Epithelial cell of alveolus of lung (primary cell): ENCODE measurements at places on chromosomes 3 and 15. TPM values are rescaled to one million over a fixed set of nuclear protein-coding genes. Genes with fewer than 3 reads are reported as not detected.

Gene C3orf70
- total RNA-seq, result 0.64 and 1.4 TPM in 2 replicates

Gene ZNF80
- total RNA-seq, result not detected in 2 replicates

Gene GOLGA6L7
- not detected in 2 replicates for total RNA-seq

Gene SLMAP
- 35.4 and 64.0 TPM in 2 replicates for total RNA-seq

Gene SNX22
- 0.40 TPM in 1 of 2 replicates, not detected in the other for total RNA-seq

Gene NMB
- total RNA-seq, result 6.5 and 10.9 TPM in 2 replicates

Gene PRR20G
- total RNA-seq, result not detected in 2 replicates

Gene MPI
- 101 and 121 TPM in 2 replicates for total RNA-seq

Gene GNB4
- 47.5 and 50.4 TPM in 2 replicates for total RNA-seq

Gene RARRES1
- 88.2 and 148 TPM in 2 replicates for total RNA-seq

Gene ITIH3
- 0.13 TPM in 1 of 2 replicates, not detected in the other for total RNA-seq

Gene BTD
- 15.3 and 20.0 TPM in 2 replicates for total RNA-seq

Gene KAT2B
- total RNA-seq, result 6.3 and 7.2 TPM in 2 replicates

Gene TERB2
- total RNA-seq, result not detected in 2 replicates

Gene TPRG1
- 0.13 TPM in 1 of 2 replicates, not detected in the other for total RNA-seq

Gene CCDC80
- total RNA-seq, result 48.7 and 52.5 TPM in 2 replicates

Gene MESP2
- total RNA-seq, result 1.0 and 2.0 TPM in 2 replicates

Gene PLOD2
- 99.2 and 187 TPM in 2 replicates for total RNA-seq

Gene BFSP2
- total RNA-seq, result not detected in 2 replicates

Gene EPHA6
- not detected in 2 replicates for total RNA-seq

Gene CCDC54
- total RNA-seq, result not detected in 2 replicates

Gene AP3B2
- 0.26 and 3.0 TPM in 2 replicates for total RNA-seq

Gene POLR2H
- total RNA-seq, result 75.5 and 110 TPM in 2 replicates

Gene PLA1A
- not detected in 2 replicates for total RNA-seq
